ENCODE measurements at places on chromosomes 3 and 15.

DNA sequence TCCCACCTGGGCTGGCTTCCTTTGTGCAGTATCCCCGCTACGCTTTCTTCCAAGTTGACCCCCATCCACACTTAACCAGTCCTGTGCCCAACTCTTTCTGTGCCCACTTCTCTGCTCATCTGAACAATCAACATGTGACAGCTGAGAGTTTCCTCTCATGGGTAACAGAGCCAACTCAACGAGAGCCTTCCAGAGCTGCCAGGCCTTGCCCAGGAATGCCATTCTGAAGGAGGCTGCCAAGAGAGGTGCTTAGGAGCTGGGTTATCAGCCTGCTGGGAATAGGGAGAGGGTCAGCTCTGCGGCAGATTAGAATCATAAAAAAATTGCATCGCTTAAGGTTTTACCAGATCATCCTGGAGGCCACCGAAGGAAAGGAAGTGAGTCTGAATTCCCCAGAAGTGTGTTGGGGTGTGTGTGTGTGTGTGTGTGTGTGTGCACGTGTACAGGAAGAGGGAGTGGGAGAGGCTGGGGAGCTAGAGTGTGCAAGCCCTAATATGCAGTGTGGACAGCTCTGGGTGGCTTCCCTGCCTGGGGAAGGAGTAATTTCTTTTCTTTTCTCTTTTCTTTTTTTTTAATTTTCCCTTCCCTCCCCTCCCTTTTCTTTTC is 66.7 kb downstream of the ITGA11 start:
- DNase-seq: no peak

GRCh38 chr15:96978937-96979473 is 648.5 kb downstream of the NR2F2 start:
- DNase-seq: no peak

- DNase-seq: peak; percentile 62
Measured at GRCh38 chr3:70517124-70517890, 204.9 kb upstream of the MDFIC2 start.

DNA sequence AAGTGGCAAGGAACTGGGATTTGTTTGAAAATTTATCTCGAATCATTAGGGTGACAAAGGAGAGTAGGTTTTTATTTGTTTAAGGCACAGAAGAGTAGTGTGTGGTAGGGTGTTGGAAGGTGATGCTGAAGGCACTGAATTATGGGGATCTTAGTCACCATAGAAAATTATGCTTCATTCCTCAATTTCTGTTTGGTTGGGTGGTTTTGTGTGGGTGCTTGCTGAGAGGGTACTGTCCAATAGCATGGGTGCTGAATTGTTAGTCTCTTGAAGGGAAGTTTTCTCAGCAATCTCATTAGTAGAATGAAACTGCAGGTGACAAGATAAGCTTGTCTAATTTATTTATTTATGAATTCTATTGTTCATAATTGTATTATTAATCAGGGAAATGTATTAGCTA is 610.9 kb downstream of the AGBL1 start:
- no peak for DNase-seq

- DNase-seq: no peak
Measured at GRCh38 chr3:122533480-122533879, 18.7 kb upstream of the KPNA1 start.

GRCh38 chr3:162441716-162442115 is 945.1 kb downstream of the OTOL1 start:
- no peak for DNase-seq

- DNase-seq: no peak
Measured at GRCh38 chr3:128555098-128555825, 62.3 kb upstream of the GATA2 start.

Data from NCI-H524 treated with DMSO at 0.1 percent for 48 hours (cell line).